Hematopoietic multipotent progenitor cell treated with erythropoietin and hydrocortisone succinate and interleukin-3 and kit ligand, for 15 days (in vitro differentiated cells): ENCODE measurements at places on chromosomes 6 and 20.

GRCh38 chr6:73476723-73477122, 15.2 kb downstream of the MTO1 start:
- no peak for DNase-seq

- no peak for DNase-seq
Observed at GRCh38 chr6:33490621-33491020, 36.2 kb downstream of the ZBTB9 start.

DNA sequence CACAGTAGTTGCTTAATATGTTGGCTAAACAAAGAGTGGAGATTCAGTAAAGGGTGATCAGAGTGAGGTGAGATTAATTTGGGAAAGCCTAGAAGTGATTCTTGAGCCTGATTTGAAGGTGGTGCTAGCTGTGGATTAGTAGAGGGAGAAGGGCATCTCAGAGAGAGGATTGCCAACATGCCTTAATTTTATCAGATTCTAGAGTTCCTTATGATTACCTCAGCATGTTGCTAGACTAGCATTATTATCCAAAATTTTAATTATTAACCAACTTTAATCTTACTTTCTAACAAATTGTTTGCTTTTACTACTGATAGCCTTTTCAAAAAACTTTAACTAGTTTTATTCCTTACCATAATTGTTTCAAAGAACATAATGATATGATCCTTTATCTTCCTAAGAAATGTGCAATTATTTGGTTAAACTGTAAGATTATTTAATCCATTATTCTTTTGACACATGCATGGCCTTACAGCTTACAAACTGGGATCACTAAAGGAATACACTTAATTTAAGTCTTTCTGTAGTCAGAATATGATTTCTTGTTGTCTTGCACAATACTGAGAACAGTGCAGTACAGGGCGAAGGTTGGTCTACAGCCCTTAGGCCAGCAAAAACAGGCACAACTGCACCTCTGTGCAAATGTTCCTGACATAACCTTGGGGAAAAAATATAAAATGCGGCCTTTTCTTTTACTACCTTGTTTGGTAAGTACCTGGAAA, 88.9 kb downstream of the SLC16A10 start:
- DNase-seq, result no peak

DNA sequence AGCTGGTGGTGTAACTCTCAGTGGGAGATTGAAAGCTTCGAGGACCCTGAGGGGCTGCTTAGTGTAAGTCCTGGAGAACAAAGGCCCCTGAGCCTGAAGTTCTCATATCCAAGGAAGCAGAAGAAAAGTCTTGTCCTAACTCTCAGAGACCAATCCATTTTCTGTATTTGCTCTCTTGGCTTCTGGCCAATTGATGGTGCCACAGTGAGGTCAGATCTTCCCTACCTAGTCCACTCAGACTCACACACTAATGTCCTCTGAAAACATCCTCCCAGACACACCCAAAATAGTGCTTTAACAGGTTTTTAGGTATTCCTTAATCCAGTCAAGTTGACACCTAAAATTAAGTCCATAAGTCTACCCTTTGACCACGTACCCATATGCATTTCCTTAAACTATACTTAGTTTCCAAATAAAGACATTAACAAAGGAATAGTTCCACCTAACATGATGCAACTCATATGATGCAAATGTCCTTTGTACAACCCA, 29.4 kb downstream of the ZNF292 start:
- no peak for DNase-seq

DNA sequence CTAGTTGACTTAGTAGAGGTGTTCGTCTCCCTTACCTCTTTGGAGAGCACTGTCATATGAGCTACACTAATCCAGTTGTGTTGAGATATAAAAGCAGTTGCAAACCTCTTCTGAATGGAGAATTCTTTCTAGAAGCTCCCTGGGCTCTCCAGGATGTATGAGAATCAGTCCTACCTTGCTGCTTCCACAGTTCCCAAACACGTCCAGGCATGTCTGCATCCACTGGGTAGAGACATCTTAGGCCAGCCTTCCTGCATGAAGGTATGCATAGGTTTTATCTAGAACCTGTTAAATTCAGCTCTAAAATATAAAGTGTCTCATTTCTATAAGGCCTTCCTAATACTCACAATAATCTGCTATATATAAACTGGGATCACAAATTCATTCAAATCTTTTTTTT, 297.7 kb downstream of the CDC5L start:
- no peak for DNase-seq

GRCh38 chr20:52411611-52412010, 220.0 kb upstream of the ZFP64 start:
- DNase-seq, result no peak

GRCh38 chr20:45823949-45824835, 2.9 kb downstream of the TNNC2 start:
- DNase-seq, result peak; percentile 57

DNA sequence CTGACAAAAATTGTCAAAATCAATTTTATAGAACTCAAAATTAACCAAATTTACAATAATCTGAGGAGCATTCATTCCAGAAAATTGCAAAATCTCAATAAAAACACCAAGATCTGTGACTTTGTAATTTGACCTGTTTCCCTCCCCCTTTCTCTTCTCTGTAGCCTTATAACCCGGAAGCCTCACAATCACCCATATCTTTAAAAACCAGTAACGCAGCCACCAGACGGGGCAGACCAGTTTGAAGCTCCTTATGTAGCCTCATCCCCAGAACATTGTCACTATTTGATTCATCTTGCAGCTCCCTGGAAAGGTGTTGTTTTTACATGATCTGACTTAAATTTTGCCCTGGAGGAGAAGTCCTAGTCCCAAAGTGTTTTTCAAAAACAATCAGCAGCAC, 27.5 kb upstream of the TGM6 start:
- DNase-seq, result no peak

GRCh38 chr20:49279677-49280462, 2.0 kb upstream of the ZNFX1 start:
- DNase-seq, result no peak

DNA sequence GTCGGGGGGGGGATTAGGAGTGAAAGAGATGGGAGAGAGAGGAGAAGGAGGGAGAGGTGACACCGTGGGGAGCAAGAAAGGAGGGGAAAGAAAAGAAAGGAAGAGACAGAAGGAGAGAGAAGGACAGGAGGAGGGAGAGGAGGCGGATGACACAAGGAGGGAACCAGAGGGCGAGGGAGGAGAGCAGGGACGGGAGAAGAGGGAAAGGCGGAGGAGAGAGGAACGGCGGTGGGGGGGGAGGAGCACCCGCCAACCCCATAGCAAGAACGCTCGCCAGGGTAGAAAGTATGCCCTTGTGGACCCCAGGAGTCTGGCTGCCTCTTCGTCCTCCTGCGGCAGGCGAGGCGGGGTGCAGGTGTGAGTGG, 4.5 kb upstream of the INSM1 start:
- DNase-seq, result no peak

DNA sequence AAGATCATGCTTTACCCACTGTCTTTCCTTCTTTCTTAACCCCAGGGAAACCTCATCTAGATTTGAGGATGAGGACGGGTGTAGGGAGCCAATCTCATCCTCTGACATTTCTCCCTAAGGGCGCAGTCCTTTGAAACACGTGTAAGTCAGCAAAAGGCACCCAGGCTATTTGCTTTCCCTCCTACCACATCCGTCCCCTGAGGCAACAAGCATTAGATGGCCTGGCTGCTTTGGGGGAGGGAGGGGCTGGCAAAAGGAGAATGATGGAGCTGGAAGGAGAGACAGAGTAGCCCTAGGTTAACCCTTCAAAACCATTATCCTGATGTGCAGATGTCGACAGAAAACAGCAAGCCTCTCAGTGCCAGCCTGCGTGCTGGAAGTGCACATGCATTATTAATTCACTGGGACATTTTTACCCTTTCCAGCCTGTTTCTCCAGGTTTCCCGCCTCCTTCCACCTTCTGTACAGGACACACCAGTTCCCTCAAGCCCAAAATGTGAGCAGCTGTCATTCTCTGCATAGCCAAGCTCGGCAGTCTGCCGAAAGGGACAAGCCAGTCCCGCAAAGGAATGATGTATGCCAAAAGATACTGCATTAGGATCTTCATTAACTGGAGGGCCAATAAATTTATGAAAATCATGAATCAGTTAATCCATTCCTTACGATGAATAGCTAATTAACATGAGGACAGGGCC, 547.2 kb downstream of the CD83 start:
- no peak for DNase-seq

DNA sequence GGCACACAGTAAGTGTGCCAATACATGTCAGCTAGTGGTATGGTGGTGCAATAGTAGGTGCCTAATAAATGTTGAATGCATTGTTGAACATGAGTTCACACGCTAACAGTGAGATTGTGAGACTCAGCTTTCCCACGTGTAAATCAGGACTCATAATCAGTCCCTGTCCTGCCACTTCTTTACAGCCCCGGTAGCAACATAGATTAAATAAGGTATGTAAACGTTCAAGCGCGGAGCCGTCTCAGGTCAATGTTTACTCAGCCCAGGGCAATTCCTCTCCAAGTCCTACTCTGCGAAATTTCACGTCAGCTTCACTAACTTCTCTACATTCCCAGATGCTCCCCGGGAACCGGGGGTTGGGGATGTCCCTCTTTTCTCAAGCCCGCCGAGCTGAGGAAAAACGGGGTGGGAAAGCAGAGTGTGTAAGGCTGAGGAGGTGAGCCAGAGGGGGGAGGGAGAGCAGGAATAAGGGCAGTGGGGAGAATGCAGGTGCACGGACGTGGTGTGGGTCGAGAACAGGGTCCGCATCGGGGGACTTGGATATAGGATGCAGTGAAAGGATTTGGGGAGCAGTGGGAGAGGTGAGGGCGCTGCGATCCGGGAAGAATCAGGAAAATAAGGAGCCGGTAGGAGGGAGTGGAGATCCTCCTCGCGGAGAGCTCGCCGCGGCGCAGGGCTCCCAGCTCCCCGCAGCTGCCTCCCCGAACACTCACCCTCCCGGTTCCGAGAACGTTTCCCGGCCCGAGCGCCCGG, 544 bp upstream of the TP53INP2 start:
- peak; percentile 30 for DNase-seq

DNA sequence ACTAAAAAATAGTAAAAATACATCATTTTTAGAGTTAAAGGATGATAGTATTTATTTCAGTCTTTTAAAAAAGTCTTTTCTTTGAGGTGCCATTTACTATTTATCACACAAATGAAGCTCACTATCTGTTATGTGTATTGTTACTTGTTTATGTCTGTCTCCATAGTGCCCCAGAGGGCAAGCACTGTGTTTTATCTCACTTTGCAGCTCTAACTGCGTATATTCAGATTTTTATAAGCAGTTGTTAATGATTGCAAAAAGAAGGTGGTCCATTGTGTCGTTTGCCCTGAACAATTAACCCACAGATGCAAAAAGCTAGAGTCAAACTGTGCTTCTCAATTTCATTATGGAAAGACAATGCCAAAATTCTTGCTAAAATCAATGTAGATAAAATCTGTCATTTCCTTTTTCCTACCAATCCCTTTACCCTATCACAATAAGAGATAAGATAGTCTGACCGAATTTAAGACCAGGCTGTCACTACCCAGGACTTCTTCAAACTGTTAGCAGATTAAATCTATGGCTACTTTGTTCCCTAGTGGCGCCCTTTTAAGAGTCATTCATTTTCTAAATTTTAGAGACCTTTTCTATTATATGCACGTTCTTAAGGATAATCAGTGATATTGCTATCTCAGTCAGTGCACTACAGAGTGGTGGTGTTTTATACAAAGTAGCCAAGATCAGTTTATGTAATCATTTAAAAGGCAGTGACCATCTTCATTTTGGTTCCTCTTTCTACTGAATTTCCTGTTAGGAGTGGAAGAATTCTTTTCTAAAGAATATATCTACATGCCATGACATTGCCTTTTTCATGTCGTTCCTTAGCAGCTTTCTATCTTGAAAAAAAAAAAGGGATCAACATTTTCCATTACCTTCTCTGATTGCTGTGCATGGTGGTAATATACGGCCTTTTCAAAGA, 133.1 kb upstream of the PRDM1 start:
- DNase-seq, result no peak

DNA sequence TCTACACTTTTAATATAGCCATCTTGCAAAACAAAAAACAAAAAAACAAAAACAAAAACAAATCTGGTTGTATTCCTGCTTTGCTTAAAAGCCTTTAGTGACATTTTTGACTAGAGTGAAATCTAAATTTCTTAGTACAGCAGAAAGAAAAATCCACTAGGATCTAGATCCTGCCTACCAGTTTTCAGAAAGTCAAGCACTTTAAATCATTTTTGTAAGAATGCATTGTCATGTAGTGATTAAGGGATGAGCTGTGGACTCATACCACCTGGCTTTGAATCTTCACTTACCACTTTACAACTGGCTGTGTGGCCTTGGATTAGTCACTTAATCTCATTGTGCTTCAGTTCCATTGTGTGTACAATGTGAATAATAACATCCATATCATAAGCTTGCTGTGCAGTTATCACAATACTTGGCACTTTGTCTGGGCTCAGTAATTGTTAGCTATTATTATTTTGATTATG, 4.0 kb downstream of the MKKS start:
- no peak for DNase-seq

GRCh38 chr6:4964675-4965561, 38.9 kb downstream of the RPP40 start:
- DNase-seq, result no peak

DNA sequence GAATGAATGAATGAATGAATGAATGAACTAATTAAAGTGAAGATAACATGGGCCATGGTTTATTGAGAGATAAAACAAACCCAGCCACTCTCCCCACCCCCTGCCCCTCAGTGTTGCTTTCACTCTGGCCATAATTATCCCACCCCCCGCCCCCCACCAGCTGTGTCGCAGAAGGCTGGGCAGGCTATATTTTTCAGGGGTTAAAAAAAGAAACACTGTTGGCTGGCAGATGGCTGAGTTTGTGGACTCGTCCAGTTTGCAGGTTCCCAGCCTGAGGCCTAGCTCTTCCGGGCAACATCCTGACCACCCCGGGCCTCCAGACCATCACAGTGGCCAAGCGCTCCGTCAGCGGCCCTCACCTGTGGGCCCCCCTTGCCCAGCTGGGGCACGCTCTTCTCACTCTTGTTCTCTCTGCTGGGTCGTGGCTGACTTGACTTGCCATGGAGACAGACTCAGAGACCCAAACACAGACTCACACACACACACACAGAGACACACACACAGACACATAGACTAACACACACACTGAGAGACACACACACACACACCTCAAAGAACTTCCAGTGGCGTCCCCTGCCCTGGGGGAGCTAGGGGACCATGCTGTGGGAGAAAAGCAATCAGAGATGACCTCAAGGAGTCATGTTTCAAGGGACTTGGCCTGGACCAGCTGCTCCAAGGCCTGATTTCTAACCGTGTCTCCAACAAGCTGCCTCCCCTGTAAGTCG, 2.2 kb upstream of the GRM4 start:
- no peak for DNase-seq

GRCh38 chr20:46979603-46980241, 85.1 kb downstream of the EYA2 start:
- DNase-seq, result no peak
